ENCODE measurements at places on chromosomes 2 and 18.

- H3K4me1 ChIP-seq = no peaks in the 10 kb centered on the region
- no peak overlapping the region for H3K4me3 ChIP-seq
- H3K36me3 ChIP-seq = no peaks in the 10 kb centered on the region
- H3K27me3 ChIP-seq = peaks cover 17% of the 10 kb centered on the region
- H3K27ac ChIP-seq = no peak overlapping the region
- DNase-seq = no peak
These were observed 4.7 kb upstream of the HOXD4 start for GRCh38 chr2:176146645-176147044.

GRCh38 chr2:182914852-182915251 is 48.4 kb upstream of the FRZB start:
- no peaks in the 10 kb centered on the region for H3K27me3 ChIP-seq
- no peak overlapping the region for H3K4me3 ChIP-seq
- DNase-seq = no peak
- H3K4me1 ChIP-seq = no peaks in the 10 kb centered on the region

DNA sequence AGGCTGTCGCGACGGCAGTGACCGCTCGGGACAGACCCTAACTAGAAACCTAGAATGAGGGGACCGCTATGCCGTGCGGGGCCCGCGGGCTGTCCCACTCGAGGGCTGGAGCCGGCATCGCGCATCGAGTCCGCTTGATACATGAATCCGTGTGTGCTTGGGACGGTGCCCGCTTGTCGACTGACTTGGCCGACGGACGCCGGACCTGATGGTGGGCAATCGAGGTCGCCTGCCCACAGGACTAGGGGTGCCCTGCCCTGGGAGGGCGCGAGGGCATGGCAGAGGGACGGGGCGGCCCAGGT is 749 bp upstream of the PTMA start:
- H3K36me3 ChIP-seq = peaks cover 24% of the 10 kb centered on the region
- peak overlapping the region; percentile 74 for H3K4me3 ChIP-seq
- H3K27me3 ChIP-seq = no peaks in the 10 kb centered on the region
- H3K4me1 ChIP-seq = peaks cover 40% of the 10 kb centered on the region
- peak overlapping the region; percentile 100 for H3K27ac ChIP-seq

GRCh38 chr2:95539836-95540235 is 52.0 kb upstream of the TRIM43 start:
- H3K4me3 ChIP-seq = no peak overlapping the region
- H3K27ac ChIP-seq = no peak overlapping the region
- no peaks in the 10 kb centered on the region for H3K36me3 ChIP-seq
- no peaks in the 10 kb centered on the region for H3K4me1 ChIP-seq

GRCh38 chr2:54535599-54536195 is 79.6 kb downstream of the SPTBN1 start:
- H3K4me3 ChIP-seq = no peak overlapping the region
- DNase-seq = no peak
- H3K27me3 ChIP-seq = no peaks in the 10 kb centered on the region
- H3K27ac ChIP-seq = no peak overlapping the region
- no peaks in the 10 kb centered on the region for H3K36me3 ChIP-seq

Measured in common myeloid progenitor, CD34-positive (primary cell).